ENCODE measurements at places on chromosomes 7 and 10.
A peak's percentile ranks its signal among the peaks of the same experiment; 100 is the strongest.

GRCh38 chr10:26432938-26433337, 5.2 kb upstream of the APBB1IP start:
- no peak for DNase-seq

GRCh38 chr10:1939016-1939415, 201.7 kb upstream of the ADARB2 start:
- no peak for DNase-seq

DNA sequence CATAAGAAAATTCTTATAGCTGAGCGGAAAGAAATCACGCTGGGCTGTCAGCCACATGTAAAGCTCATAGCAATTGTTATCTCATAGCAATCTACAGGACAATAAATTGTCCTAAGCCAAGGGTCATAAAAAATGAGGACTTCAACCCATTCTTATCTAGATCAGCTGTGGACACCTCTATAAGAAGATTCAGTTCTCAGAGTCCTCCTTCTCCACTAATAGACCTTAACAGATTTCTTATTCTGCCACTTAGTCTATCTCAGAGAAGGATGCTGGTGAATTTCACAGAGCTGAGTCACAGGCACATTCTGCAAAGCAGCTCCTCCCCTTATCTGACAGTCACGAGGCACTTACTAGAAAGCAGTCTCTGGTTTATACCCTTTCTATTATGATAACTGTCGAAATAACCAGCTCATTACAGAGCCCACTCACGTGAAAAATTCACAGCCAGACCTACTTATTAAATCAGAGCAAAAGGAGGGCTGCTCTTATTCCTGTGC, 185.3 kb upstream of the PCLO start:
- peak; percentile 1 for DNase-seq

- peak; percentile 1 for DNase-seq
Observed at GRCh38 chr7:79272066-79272669, 181.3 kb downstream of the MAGI2 start.

- peak; percentile 24 for DNase-seq
Observed at GRCh38 chr7:87152897-87153641, 816 bp downstream of the DMTF1 start.

GRCh38 chr7:112023786-112024185, 182.4 kb downstream of the DOCK4 start:
- DNase-seq, result no peak

DNA sequence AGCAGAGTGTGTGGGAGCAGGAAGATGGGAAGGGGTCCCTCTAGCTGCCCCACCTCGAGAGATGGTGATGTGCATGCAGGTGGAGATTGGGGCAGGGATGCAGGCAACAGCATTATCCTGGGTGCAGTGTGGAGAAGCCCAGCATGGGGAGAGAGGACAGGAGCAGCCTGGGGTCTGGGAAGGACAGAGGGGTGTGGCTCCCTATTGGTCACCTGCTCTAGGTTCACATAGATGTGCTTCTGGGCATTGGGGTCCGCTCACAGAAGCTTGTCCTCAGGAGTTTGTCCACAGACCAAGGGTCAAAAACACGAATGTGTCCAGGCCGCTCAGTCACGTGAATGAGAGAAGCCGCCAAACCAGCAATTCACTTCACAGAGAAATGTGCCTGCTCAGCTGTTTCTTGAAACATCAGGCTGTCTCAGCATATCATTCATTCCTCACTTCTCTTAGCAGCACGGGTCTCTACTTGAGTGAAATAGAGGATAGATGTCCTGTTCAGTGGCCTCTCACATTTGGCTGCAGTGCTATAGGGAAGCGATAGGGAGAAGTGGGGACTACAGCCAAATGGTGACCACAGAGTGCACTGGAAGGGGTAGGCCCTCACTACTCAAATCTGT, 11.5 kb upstream of the SLC29A3 start:
- no peak for DNase-seq

DNA sequence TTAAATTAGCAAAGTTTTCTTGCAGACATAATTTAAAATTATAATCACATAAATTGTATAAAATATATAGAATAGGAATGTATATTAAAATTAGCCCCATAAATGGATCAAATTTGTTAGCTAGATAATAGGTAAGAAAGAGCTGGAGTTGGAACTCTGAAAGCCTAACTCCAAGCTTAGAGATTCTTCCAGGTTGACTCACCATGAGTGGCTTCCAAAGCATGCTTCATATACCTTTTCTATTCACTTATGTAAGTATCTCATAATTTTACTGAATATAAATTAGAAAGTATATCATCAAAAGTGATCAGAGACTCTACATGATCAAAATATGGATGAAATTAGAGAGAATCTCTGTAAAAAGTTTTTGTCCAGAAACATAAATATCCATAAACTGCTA, 320.7 kb upstream of the MAGI2 start:
- no peak for DNase-seq

GRCh38 chr7:2517026-2517425, 2.5 kb upstream of the LFNG start:
- no peak for DNase-seq

DNA sequence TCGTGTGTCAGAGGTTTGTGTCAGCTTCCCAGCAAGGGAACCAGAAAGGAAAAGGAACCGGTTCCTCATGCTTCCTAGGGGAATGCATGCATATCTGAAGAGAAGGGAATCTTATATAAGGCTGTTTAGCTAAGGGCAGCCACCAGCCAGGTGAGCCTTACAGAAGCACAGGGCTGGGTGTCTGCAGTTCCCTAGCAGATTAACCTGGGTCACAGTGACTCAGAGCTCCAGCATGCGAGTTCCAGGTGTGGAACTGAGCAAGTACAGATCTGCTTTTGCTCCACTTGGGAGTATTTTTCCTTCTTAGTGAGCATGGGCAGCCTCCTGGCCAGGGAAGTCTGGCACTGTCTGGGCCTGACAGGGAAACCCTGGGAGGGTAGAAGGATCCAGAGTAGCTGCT, 957 bp upstream of the ANKRD2 start:
- DNase-seq, result no peak

Measured in HuH-7 (cell line).